Left colon (tissue), 2 donors: ENCODE measurements at places on chromosomes 4 and X. TPM values are rescaled to one million over a fixed set of nuclear protein-coding genes. Genes with fewer than 3 reads are reported as not detected.
A peak's percentile ranks its signal among the peaks of the same experiment; 100 is the strongest.

Gene KLB
- total RNA-seq = 0.64 TPM

- DNase-seq = no peak
Measured at GRCh38 chrX:37686996-37687395, 1.4 kb downstream of the XK start.

- peak; percentile 79 for DNase-seq
Measured at GRCh38 chr4:81844717-81845116, 373.0 kb upstream of the RASGEF1B start.

Gene FAT4
- total RNA-seq = 6.1 TPM

Gene ZNF275
- total RNA-seq = 6.2 TPM

Gene NAP1L2
- 2.8 TPM for total RNA-seq

DNA sequence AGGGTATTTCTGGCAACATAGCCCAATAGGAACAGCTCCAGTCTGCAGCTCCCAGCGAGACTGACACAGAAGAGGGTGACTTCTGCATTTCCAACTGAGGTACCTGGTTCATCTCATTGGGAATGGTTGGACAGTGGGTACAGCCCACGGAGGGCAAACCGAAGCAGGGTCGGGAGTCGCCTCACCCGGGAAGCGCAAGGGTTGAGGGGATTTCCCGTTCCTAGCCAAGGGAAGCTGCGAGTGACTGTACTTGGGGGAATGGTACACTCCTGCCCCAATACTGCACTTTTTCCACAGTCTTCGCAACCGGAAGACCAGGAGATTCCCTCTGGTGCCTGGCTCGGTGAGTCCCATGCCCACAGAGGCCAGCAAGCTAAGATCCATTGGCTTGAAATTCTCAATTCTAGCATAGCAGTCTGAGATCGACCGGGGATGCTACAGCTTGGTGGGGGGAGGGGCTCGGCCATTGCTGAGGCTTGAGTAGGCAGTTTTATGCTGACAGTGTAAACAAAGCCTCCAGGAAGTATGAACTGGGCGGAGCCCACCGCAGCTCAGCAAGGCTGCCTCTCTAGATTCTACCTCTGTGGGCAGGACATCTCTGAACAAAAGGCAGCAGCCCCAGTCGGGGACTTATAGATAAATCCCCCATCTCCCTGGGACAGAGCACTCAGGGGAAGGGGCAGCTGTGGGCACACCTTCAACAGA lies 14.0 kb upstream of the ADAD1 start:
- no peak for DNase-seq

- DNase-seq = no peak
Measured at GRCh38 chr4:8023696-8024033, 84.0 kb upstream of the AFAP1 start.

DNA sequence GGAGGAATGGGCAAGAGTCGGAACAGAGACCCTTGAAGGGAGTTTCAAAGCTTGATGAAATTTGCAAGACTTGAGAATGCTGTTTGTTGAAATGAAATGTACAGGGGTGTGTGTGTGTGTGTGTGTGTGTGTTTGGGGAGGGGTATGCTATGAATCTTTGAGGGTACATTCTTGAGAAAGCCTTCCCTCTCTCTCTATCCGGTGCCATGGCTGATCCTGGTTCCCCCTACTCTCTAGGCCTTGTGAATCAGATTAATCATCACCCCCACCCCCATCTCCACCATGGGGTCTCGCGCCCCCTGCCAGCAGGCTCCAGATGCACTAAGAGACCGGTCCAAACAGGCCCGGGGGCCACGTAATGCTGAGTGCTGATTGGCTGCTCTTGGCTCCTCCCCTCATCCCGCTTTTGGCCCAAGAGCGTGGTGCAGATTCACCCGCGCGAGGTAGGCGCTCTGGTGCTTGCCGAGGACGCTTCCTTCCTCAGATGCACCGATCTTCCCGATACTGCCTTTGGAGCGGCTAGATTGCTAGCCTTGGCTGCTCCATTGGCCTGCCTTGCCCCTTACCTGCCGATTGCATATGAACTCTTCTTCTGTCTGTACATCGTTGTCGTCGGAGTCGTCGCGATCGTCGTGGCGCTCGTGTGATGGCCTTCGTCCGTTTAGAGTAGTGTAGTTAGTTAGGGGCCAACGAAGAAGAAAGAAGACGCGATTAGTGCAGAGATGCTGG lies at the start of gene HTR2C:
Gene HTR2C, plus strand, starts transcription at position 441 of the 729 bp plus-strand sequence. CDS start 142,851 bp downstream, outside the sequence.
- no peak for DNase-seq

DNA sequence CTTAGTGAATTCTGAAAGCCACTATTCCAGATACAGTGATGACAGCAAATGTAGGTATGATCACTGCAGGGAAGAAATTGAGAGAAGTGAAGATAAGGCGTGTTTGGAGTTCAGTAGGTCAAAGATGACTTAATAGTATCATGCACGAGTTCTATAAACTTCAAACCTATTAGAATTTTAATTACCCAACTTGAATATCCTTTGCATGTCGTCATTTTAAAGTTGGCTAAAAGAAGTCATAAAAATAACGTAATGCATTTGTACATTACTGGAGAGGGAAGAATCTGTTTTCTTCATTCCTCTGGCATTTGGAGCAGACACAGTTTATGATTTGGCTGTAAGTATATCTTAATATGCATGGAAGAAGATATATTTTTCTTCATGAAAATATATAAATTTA lies 68.6 kb upstream of the MXRA5 start:
- DNase-seq = no peak

DNA sequence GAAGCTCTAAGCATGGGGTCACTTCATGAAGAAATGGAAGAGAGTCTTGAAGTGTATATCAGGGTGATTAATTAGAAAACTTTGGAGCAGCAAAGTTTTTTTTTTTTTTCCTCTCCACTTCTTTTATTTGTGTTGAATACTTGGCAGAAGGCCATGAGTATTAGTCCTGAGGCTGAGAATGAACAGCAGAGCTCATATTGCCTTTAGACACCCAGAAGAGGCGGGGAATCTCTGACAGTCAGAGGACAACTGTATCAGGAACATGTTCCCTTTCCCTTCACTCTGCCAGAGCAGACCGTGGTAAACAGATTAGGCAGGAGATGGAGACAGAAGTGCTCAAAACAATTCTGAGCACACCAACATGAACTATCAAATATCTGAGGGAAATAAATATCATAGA lies 300.9 kb downstream of the FAM47A start:
- DNase-seq = no peak

DNA sequence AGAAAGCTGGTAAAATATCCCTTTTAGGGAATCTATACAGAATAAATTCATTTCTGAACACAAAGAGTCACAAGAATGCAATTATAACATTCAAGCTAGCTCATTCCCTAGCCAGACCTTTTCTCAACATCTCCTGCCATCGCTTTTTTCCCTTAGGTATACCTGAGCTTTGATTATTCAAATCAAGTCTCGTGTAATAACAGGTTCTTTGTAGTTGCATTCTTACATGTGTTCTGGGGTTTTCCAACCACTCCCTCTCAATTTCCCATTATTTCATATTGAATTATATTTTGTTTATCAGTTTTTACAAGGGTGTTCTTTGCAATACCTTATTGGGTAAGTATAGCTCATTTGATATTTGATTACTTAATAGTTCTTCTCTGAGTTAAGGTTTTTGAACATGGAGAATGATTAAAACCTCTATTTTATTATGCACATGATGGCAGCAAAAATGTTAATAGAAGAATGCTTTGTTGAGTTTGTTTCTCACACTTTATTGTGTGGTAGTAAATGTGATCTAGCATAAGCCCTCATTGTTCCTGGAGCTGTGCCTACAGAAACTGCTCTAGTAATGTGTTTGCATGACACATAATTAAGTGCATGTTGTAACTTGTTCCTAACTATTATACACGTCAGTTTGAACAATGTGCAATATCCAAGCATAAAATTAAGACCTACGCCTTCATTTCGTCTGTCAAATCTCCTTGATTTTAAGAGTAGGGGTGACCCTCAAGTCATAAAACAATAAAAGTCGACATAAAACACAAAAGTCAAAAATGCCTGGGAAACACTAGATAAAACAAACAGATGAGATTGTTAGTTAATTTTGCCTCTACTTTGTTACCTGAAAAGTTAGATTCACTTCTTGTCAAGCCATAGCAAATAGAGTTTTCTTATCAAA lies 124.0 kb upstream of the POF1B start:
- DNase-seq = no peak

DNA sequence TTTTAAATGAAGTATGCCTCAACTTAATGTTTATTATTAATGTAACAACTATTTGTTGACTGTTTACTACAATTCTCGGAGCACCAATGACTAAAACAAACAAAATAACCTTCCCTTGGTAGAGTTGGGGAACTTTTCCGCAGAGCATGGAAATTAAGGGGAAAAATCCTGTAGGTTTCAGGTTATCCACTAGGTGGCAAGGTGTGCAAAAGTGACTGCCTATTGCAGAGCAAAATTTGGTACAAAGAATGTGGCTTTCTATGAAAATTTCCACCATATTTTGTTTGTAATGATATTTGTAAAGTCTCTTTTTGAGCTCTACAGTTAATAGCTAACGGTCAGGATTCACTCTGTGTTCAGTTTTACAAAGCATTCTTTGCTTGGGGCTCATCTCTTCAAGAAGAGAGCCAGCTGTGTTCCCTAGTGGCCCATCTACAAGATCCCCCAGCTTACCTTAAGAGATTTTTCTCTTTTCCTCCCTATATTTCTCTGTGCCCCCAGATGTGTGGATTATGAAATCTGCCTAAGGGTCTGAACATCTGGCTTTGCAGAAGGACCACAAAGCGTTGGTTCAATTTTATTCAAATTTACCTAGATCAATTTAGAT lies 61.1 kb downstream of the FBXO8 start:
- no peak for DNase-seq

Gene STOX2
- 1.8 TPM for total RNA-seq
